ENCODE measurements at places on chromosomes 11 and 22.
A peak's percentile ranks its signal among the peaks of the same experiment; 100 is the strongest.

- no peak for DNase-seq
These were observed 13.3 kb downstream of the OR52B2 start for GRCh38 chr11:6156628-6157359.

- DNase-seq = no peak
These were observed 17.7 kb downstream of the CD6 start for GRCh38 chr11:60989093-60989650.

GRCh38 chr11:78656327-78656726 lies 81.7 kb upstream of the NARS2 start:
- no peak for DNase-seq

- DNase-seq = peak; percentile 80
These were observed 89.8 kb downstream of the FBXO7 start for GRCh38 chr22:32564170-32565001.

- no peak for DNase-seq
These were observed 33.1 kb upstream of the SPON1 start for GRCh38 chr11:13929395-13929891.

GRCh38 chr11:20723366-20723765 lies 54.0 kb downstream of the NELL1 start:
- DNase-seq = no peak

DNA sequence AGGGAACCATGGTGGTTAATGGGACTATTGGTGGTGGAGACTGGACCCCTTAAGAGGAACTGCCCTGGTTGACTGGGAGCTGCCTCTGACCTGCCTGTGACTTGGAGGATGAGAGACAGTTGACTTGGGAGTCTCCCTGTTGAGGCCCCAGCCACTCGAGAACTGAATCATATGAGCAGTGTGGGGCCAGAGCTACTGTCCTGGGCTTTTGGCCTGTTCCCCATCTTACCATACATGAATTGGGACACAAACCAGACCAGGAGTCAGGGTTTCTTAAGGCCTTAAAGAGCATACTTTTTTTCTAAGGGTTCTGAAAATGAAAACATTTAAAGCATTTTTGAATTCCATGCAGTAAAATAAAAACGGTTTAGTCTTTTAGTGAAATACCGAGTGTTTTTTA lies 92.8 kb downstream of the TEAD1 start:
- no peak for DNase-seq

- peak; percentile 60 for DNase-seq
These were observed 25.5 kb downstream of the FAM118A start for GRCh38 chr22:45335021-45335818.

- DNase-seq = peak; percentile 23
These were observed 270.7 kb upstream of the SYN3 start for GRCh38 chr22:33328789-33329296.

- peak; percentile 91 for DNase-seq
These were observed 13.6 kb upstream of the TMEM216 start for GRCh38 chr11:61378713-61379313.

GRCh38 chr22:38965614-38966379 lies 8.4 kb downstream of the APOBEC3A start:
- no peak for DNase-seq

DNA sequence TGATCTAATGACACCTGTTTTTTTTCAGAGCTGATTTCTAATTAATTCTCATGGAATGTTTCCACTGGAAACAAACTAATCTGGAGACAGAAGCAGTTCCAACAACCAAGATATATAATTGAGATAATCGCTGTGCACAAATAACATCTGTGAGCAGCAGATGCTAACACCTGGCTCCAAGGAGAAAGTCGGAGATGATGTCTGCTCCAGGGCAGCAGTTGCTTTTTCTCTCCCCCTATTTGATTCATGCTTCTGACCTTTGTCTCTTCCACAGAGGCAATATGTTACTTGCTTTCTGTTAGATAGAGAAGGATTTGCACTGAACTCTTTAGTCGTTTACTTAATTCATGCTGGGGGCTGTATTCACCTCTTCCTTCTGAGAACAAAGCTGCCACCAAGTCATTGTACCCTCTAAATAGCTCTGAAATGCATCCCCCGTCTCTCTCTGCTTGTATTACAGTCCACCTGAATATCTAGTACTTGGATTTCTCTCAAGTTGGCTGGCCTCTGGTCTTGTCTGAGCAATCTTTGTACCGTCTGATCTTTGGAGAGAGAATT lies 187.4 kb downstream of the MYO18B start:
- DNase-seq = no peak

DNA sequence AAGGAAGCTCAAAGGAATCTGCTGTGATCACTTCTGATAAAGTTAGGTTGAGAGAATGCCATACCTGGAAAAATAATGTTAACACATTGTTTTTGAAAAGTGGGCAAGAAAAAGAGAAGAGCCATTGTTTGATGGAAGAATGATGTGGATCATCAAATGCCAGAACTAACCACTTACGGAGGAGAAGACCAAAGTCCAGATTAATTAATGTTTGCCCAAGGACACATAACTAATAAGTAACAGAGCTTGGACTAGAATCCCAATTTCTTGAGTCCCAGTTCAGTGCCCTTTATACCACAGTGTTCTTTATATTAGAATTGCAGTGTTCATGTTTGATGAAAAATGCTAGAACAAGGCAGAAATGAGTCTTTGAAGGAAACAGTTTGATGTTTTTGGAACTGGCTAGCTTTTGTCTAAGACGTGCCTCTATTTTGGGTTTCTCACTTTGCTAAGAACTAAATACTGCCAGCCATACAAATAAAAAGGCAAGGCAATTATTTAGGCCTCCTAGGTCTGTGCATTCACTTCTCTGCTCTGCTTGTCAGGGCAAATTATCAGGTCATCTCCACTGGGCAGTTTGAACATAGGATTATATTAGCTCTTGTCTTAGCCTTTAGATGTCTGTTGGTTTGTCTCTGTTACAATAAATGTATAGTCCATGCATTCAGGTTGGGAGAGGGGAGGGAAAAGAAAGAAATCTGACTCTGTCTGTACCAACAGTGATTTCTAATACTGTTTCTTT lies 72.3 kb downstream of the TRIM44 start:
- DNase-seq = no peak

DNA sequence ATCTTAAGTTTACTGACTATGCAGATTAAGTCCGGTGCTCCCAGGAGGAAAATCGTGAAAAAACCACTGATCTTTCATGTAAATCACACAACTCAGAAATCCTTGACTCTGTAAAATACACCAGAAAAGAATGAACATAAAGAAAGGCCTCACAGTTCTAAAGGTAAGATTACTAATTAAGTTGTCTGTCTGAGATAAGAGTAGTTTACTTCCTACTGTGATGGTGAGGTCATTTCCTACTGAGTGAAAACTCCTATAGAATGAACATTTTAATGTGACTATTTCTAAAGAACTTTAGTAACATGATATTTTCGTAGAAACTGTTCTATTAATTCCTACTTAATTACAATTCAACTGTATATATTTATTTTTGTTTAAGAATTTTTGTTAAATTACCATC lies 774.4 kb upstream of the CHORDC1 start:
- DNase-seq = no peak

GRCh38 chr11:861105-861479 lies 18.4 kb downstream of the TSPAN4 start:
- no peak for DNase-seq

GRCh38 chr11:113481672-113482071 lies 6.5 kb upstream of the DRD2 start:
- no peak for DNase-seq

- DNase-seq = no peak
These were observed 99.1 kb upstream of the IGLL5 start for GRCh38 chr22:22788460-22789037.

DNA sequence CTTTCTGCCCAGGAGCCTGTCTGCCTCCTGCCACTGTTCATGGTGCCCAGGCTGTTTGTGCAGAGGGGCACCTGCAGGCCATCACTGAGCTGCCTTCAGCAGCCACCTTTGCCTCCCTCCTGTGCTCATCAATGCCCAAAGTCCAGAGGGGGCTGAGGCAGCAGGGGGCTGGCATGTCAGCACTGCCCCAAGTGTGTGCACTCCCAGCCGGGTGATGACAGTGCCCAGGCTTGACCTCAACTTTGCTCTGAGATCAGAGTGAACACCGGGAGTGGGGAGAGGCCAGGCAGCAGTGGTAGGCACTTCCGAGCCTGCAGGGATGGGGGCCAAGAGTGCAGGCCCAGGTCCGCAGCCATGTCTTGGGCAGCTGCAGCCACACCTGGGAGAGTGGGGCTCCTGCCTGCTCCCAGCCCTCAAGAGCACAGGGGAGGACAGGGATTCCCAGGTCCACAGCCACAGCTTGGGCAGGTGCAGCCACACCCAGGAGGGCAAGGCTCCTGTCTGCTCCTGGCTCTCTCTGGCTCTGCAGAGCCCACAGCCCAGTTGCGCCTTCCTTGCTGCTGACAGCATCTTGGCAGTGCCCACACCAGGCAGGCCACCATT lies 15.2 kb downstream of the SAA4 start:
- DNase-seq = no peak

- no peak for DNase-seq
These were observed 13.3 kb downstream of the MS4A13 start for GRCh38 chr11:60528465-60528864.

GRCh38 chr11:119363851-119364590 lies 17.5 kb downstream of the USP2 start:
- peak; percentile 91 for DNase-seq

DNA sequence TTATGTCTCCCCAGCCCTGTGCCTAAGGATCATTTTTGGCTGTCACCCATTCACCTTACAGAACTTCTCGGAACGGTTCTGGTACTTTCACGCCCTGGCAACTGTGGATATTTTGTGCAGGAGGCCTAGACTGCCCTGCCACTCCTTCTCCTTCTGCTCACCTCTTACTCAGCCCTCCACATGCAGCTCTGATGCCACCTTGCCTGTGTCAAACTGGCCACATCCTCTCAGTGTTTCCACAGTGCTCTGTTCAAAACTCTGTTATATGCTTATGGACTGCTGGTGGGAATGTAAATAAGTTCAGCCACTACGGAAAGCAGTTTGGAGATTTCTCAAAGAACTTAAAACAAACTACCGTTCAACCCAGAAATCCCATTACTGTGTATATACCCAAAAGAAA lies 100.8 kb upstream of the MTMR2 start:
- no peak for DNase-seq

GRCh38 chr22:39833610-39834009 lies 60.0 kb downstream of the ENTHD1 start:
- DNase-seq = no peak

GRCh38 chr11:77726524-77726923 lies 88.9 kb upstream of the CLNS1A start:
- DNase-seq = no peak

DNA sequence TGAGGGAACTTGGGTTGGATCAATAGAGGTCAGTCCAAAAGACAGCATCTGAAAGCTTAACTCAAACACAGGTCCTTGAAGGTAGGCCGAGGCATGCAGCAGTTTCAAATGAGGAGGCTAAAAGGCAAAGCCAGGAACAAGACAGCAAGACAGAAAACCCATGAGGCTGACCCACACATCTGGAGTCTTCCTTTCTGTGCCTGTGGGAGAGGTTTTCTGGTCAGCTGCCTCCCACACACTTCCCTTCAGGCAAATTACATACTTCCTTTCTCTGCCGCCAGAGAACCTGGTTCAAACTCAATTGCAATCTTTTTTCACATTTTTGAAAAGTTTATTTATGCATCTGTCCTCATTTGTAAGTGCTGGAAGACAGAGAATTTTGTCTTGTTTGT lies 29.8 kb upstream of the CRTAM start:
- peak; percentile 66 for DNase-seq

GRCh38 chr11:43943931-43944751 lies 1.7 kb downstream of the C11orf96 start:
- DNase-seq = no peak

GRCh38 chr22:49970528-49971231 lies 10.1 kb downstream of the PIM3 start:
- peak; percentile 96 for DNase-seq

- no peak for DNase-seq
These were observed 95.0 kb upstream of the CD44 start for GRCh38 chr11:35043936-35044335.

DNA sequence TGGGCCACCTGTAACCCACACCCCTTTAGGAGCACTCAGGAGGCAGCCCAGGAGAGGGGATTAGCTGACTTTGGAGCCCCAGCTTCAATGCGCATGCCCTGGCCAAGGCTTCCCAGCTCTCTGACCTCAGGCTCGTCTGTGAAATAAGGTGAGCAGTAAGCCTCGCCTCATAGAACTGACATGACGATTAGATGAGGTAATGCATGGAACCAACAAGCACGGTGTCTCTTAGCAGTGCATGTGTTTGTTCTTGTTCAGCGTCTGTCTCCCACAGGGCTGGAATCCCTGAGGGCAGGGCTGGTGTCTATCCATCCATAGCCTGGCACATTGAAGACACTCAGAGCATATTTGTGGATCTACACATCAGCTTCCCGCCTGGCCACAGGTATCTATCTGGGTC lies 415.4 kb downstream of the MN1 start:
- no peak for DNase-seq

GRCh38 chr11:104159356-104159755 lies 4.6 kb downstream of the PDGFD start:
- no peak for DNase-seq

DNA sequence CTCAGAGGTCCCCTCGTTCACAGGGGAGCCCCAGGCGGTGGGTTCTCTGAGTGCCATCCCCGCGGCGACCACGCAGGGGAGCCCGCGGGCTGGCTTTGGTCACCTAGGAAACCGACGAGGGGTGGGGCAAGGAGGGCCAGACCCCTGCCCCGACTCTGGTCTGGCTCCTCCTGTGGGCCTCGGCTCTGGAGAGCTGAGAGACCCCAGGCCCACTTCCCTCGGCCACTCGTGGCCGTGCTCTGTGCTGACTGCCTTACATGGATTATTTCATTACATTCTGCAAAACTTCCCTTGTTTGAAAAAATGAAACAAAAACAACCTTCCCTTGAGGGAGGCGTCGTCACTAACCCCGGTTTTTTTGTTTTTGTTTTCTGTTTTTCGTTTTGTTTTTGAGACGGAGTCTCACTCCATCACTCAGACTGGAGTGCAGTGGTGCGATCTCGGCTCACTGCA lies 15.1 kb upstream of the CYTH4 start:
- DNase-seq = peak; percentile 83

GRCh38 chr11:12343526-12343925 lies 33.8 kb upstream of the PARVA start:
- DNase-seq = no peak

DNA sequence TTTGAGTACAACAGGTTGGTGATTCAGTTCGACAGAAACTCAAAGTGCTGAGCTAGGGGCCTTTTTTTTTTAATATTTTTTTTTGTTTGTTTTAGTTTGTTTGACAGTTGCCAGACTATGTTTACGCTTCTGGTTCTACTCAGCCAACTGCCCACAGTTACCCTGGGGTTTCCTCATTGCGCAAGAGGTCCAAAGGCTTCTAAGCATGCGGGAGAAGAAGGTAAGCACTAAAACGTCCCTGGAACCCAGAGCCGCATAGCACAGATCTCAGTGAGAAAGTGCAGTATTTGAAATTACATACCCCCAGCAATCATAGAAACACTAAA lies 649 bp downstream of the PRRG4 start:
- DNase-seq = no peak

- peak; percentile 48 for DNase-seq
These were observed 2.2 kb downstream of the FXYD2 start for GRCh38 chr11:117822074-117823033.

GRCh38 chr11:130848361-130849214 lies 67.7 kb downstream of the SNX19 start:
- DNase-seq = no peak
